ENCODE measurements at places on chromosomes 16 and 17.
A peak's percentile ranks its signal among the peaks of the same experiment; 100 is the strongest.

GRCh38 chr16:11611871-11612664, 25.3 kb upstream of the LITAF start:
- DNase-seq: no peak

GRCh38 chr16:75087375-75087979, 29.1 kb downstream of the LDHD start:
- DNase-seq: no peak

GRCh38 chr16:54490112-54490488, 203.5 kb upstream of the IRX3 start:
- no peak for DNase-seq

- no peak for DNase-seq
Measured at GRCh38 chr16:84741340-84741830, 41.6 kb downstream of the USP10 start.

GRCh38 chr16:82681592-82681991, 54.8 kb downstream of the CDH13 start:
- no peak for DNase-seq

DNA sequence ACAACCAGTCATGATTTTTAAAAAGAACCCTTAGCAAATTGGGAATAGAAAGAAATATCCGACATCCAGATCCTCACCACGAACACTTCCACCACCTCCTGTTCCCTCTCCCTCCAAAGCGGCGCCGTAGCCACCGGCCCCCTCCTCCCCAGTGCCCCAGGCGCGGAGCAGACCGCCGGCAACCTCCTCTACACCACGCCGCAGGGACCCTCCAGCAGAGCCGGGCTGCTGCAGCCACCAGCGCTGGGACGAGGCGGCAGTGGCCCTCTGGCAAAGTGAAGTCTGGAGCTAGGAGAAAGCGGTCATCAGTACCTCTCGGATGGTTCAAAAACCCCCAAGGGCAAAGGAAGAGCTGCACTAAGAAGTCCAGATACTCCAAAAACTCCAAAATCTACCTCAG, 41.4 kb upstream of the SLFN13 start:
- DNase-seq: no peak

DNA sequence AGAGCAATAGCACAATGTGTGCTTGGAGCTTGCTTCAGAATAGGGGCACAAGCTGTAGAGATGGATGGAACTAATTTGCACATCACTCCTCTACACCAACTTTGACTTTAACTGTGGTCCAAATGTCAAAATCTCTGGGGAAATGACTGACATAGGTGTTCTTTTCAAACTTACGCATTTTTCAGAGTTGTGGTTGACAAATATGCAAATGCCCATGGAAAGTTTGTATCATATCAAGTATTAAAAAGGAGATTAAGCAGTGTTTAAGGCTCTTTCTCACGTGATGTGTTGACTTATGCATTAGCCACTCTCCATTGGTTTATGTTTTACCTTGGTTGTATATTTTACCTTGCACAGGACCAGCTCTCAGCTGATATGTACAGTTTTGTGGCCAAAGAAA, 77.1 kb downstream of the ELAC2 start:
- peak; percentile 93 for DNase-seq

DNA sequence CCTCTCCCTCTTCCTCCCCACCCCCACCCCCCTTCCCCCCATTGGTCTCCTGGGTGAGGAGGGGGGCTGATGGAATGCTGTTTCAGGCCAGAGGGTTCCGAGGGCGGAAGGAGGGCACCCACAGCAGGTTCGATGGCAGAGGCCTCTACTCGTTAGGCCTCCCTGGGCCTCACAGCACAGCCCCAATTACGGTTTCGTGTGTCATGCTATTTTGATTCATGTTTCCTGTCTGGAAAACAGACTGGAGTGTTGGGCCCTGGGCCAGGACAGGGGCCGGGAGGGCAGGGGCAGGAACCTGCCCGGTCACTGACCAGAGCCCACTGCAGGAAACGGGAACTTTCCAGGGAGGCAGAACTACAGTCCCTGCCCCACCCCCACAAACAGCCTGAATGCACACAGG, 138.2 kb downstream of the C16orf95 start:
- no peak for DNase-seq

DNA sequence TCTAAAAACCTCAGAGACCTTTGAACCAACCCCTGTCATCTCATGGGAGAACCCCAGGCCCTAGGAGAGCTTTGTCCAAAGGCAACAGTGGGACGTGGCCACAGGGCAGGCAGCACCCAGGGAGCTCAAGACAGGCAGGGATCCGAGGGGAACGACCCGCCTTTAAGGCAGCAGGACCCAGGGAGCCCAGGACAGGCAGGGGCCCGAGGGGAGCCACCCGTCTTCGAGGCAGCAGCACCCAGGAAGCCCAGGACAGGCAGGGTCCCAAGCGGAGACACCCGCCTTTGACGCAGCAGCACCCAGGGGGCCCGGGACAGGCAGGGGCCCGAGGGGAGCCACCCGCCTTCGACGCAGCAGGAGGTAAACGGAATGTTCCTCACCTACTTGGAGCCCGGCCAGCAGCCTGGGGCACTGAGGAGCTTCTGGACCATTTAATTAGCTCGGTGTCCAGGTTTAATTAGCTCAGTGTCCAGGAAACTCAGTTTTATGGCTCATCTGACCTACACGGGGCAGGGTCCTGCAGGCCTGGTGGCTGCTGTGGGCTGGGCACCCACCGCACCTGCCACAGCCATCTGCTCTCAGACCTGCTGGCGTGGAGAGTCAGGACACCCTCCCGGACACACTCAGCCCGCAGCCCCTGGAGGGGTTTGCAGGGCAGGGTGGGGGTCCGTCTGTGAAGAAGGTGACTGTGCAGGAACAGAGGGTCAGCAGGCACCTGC, 24.4 kb downstream of the PIEZO1 start:
- no peak for DNase-seq

DNA sequence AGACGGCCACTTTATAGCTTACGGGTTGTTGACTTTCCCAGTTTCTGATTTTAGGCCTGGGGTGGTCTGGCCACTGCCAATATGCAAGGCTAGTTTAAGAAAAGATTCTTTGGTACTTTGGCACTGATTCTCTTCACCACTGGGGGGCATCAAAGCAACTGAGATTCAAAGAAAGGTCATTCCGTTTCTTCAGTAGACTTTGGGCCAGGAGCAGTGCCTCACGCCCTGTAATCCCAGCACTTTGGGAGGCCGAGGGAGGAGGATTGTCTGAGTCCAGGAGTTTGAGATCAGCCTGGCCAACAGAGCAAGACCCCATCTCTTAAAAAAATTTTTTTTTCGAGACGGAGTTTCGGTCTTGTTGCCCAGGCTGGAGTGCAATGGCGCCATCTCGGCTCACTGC, 53.0 kb downstream of the RPA1 start:
- peak; percentile 77 for DNase-seq

GRCh38 chr17:74296548-74296936, 22.5 kb downstream of the DNAI2 start:
- DNase-seq: peak; percentile 57

GRCh38 chr17:17122781-17123483, 80.7 kb downstream of the MPRIP start:
- DNase-seq: peak; percentile 51

- no peak for DNase-seq
Measured at GRCh38 chr17:33334703-33335102, 41.6 kb upstream of the ASIC2 start.

DNA sequence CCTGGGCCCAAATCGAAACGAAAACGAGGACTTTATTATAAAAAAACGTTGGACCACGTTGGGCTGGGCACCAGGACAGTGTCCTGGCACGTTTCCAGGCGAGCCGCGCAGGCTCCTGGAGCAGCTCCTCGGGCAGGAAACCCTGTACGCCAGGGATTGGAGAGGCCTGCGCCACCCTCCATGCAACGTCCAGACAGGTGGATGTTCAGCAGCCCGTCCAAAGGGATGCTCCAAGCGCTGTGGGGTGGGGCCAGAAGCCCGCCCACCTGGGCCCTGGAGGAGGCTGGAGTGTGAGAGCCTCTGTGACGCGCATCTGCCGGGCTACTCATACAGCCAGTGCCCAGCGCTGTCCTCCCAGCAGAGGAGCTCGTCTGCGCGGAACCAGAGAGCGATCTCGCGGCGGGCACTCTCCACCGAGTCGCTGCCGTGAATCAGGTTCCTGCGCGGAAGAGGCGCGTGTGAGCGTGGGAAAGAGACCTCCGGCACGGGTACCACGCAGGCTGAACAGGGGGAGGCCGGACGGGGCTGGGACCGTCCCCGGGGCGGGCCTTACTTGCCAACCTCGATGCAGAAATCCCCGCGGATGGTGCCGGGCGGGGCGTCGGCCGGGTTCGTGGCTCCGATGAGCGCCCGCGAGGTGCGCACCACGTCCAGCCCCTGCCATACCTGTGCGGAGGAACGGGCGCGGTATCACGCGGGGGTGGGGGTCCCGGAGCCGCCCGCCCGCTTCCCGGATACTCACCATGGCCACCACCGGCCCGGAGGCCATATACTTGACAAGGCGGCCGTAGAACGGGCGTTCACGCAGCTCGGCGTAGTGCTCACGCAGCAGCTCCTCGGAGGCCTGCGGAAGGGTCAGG, 785 bp downstream of the NME3 start:
- DNase-seq: peak; percentile 77

DNA sequence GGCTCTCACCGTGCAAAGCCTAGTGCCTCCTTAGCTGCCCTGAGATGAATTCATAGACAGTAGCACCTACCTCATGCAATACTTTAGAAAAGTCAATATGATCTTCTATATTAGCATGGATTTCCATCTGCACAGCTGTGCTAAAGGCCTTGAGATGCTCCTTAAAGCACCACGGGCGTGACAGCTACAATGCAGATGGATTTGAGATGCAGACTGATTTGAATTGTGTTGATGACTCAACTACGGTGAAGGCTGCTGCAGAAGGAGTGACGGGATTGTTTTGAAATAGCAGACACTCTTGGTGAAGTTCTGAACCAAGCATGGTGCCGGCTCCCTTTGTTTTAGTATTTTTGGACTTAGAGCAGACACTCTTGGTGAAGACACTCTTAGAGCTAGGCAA, 88.2 kb downstream of the SPECC1 start:
- DNase-seq: no peak

- DNase-seq: no peak
Measured at GRCh38 chr16:67286441-67287235, 7.3 kb downstream of the PLEKHG4 start.

- DNase-seq: no peak
Measured at GRCh38 chr16:58451945-58452401, 48.0 kb upstream of the NDRG4 start.

DNA sequence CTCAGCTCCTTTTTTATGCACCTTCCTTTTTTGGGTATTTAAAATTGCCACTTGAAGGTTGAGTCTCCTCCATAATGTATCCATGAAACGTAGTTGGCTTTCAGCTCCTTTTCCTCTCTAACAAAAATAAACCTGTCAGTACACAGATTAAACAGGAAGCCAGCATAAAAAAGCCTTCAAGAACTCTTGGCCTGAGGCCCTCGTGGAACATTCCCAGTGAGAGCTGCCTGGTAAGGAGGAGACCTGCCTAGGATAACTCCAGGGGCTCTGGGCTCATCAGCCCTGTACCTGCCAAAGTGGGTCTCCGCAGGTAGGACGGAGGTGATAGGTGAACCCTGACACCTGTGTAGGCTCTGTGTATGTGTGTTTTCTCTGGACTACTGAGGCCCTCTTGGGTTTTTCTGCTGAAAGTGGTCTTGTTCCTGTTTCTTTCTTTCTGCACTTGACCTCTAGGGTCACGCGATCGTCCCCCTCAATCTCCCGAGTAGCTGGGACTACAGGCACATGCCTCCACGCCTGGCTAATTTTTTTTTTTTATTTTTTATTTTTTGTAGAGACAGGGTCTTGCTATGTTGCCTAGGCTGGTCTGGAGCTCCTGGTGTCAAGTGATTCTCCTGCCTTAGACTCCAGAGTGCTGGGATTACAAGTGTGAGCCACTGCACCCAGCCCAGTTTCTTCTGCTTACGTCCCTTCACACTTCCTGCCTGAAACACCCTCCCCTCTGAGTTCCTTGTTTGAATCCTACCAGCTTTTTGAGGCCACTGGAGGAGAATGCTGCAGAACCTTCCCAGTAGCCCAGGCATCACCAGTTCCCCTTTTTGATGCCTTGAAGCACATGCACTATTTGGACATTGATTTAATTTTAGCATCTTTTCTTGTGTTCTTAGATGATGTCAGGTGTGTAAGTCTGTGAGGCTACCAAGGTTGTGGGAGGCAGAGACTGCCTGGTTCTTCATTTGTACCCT, 9.8 kb downstream of the PGS1 start:
- peak; percentile 55 for DNase-seq

- DNase-seq: no peak
Measured at GRCh38 chr16:71854369-71854948, 8.7 kb downstream of the ATXN1L start.

GRCh38 chr16:381789-382717, at the start of gene PGAP6:
TSS of gene PGAP6 (minus strand) at chr16:381978. CDS start at chr16:381821, 157 bp downstream.
- peak; percentile 92 for DNase-seq

- no peak for DNase-seq
Measured at GRCh38 chr17:18250259-18250658, 8.3 kb downstream of the FLII start.

- DNase-seq: no peak
Measured at GRCh38 chr16:19185510-19185851, 17.4 kb downstream of the SYT17 start.

DNA sequence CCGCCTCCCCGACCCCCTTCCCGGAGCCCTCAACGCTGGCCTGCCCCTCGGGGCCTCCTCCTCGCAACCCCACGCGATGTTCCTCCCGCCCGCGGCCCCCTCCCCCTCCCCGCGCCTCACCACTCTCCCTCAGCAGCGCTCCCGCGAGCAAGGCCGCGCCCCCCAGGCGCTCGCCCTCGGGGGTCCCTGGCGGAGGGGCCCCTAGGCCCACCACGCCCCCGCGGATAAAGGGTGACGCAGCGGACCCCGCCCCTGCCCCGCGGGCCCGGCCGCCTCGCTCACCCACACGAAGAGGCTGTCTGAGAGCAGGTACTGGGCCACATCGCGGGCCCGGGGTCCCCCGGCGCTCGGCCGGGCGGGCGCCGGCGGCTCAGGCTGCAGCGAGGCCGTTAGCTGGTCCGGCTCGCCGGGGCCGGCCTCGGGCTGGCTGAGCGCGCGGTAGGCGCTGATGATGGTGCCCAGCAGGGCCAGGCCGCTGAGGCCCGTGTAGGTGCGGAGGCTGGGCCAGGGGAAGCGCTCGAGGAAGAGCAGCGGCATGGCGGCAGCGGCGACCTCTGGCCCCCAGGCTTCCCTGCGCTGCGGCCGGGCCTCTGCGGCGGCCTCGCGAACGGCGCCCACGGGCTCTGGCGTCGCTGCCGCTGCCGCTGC, 430 bp downstream of the AMFR start:
- peak; percentile 74 for DNase-seq

DNA sequence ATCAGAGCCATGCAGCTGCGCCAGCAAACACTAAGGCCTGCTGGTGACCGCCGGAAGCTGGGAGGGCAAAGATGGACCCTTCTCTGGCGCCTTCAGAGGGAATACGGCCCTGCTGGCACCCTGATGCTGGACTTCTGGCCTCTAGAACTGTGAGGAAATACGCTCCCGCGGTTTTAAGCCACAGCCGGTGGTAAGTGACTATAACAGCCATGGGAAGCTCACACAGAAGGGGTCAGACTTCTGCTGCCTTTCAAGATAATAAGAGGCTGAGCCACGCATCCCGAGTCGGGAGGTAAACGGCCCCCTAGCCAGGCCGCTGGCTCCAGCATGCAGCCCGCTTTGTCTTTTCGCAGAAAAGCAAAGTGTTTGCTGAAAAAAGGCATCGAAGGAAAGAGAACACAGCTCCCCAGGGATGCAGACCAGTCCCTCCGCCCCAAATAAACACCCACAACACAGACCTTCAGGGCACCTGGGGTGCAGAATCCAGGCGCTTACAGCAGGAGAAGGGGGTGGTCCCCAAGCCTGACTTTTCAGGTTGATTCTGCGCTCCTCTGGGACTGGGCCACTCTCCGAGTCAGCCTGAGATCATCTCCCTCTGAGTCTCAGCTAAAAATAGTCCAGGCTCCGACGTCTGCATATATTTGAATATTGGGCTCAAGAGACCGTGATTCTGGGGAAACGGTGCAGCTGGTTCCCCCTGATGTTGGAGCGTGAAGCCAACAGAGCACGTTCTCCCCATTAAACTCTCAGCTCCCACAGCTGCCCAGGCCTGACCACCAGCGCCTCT, 89.7 kb downstream of the MGAT5B start:
- DNase-seq: peak; percentile 96
